T follicular helper cell (primary cell): ENCODE measurements at places on chromosomes 13 and 19.
A peak's percentile ranks its signal among the peaks of the same experiment; 100 is the strongest.

DNA sequence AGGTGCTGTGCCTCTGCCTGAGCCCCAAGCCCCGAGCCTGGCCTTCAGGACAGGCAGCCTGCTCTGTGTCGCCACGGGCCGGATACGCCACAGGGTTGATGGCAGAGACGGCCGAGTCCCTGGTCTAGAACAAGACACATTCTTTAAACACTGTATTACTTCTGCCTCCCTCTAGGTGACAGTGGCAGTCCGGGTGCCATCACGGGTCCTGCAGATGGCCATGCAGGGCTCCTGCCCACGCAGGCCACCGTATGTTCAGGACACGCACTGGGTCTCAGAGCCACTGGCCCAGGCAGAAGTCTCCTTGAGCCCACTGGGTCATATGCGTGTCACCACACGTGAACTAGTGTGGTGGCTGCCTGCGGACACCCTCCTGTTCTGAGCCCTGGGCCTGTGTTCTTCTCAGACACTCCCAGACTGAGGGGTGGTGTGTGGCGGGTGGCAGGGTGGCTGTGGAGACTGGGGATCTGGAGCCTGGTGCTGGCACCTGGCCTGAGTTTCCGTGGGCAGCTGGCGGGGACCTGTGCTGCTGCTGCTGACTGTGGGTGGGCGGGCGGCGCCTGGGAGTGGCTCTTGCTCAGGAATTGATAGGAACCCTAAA is 4.4 kb downstream of the PLEKHJ1 start:
- DNase-seq, result no peak

GRCh38 chr19:11306337-11306736 is 10.4 kb downstream of the TSPAN16 start:
- DNase-seq, result no peak

- DNase-seq, result no peak
These were observed 11.6 kb upstream of the UBE2L5 start for GRCh38 chr13:30410705-30411125.

DNA sequence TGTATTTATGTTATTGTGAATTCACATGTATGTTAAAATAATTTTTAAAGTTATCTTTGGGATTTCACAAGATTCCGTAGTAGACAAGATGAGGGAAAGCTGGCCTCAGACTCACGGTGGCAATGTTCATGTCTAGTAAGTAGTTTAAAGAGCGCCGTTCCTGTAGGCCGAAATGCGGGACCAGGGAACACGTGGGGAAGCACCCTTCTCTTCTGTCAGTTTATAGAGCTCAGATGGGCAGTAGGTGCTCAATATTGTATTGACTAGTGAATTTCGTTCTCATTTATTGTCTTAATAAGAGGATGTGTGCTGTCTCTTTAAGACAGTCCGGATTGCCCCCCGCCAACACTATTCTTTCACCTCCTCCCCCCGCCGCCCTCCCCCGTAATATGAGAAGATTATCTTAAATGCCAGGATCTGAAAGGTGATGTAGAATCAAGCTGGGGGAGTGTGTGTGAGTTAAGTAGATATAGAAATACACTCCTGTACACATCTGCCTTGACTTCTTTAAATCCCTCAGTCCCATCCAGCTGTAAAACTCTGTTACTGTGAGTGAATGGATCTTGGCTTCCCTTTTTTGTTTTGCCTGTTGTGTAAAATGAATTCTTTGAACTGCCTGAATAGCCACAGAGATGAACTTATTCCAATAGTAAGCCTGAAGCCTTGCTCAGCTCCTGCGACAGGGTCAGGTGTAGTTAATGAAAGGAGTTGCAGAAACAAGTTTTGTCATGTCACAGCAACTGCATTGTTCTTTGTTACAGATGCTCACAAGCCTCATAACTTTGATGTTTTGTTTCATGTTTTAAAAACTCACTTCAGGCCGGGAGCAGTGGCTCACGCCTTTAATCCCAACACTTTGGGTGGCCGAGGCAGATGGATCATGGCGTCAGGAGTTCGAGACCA is 1.3 kb downstream of the LAMP1 start:
- DNase-seq, result no peak

DNA sequence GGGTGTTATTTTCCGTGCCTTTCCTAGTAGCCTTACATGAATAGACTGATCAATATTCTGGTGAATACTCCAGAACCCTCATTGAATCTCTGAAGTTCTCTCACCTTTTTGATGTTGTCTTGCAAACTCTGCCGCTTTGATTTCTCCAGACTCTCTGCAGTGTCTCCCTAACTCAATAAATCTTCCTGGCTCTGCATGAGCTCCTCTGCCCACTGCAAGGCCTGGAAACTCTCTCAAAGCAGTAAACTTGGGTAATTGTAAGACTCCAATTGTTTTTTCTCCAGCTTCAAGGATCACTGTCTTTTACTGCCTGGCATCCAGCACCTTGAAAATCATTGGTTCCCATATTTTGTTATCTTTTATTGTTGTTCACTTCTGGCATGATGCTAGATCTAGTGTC is 198.4 kb downstream of the GPC5 start:
- no peak for DNase-seq

DNA sequence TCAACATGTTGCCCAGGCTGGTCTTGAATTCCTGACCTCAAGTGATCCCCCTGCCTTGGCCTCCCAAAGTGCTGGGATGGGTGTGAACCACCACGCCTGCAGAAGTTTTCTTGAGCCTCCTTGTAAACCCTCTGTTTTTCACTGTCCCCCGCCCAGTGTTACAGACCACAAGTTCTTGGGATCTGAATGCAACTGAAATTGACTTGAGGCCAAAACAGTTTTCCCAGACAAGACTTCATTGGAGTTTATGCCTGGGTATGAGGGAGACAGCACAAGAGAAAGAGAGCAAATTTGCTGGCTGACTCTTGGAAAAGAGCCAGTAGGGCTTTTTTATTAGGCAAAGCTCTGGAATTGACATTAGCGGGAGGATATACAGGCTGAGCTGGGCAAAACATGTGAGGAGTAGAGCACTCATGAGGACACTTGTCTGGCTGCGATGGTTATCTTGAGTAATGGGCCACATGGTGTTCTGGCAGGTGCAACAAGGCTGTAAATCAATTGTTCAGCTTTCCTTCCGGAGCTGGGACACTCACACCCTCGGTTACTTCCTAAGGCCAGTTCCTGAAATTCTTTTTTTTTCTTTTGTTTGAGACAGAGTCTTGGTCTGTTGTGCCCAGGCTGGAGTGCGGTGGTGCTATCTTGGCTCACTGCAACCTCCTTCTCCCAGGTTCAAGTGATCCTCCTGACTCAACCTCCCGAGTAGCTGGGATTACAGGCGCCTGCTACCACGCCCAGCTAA is 12.7 kb upstream of the HNRNPL start:
- DNase-seq, result no peak

- no peak for DNase-seq
These were observed 48.4 kb downstream of the MYO9B start for GRCh38 chr19:17124025-17124424.

DNA sequence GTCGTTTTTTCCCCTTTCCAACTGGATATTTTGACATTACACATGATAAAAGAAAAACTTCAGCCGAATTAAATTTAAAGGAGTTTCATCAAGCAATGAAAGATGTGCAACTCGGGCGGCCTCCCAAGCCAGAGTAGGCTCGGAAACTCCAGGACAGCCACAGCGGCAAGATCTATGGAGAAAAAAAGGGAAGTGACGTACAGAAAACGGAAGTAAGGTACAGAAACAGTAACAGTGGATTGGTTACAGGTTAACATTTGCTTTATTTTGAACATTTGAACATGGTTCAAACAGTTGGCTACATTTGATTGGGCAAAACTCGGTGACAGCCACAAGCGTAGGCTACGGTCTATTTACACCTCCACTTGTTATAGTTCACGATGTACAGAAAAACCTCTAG is 30.5 kb upstream of the FAM124A start:
- no peak for DNase-seq

DNA sequence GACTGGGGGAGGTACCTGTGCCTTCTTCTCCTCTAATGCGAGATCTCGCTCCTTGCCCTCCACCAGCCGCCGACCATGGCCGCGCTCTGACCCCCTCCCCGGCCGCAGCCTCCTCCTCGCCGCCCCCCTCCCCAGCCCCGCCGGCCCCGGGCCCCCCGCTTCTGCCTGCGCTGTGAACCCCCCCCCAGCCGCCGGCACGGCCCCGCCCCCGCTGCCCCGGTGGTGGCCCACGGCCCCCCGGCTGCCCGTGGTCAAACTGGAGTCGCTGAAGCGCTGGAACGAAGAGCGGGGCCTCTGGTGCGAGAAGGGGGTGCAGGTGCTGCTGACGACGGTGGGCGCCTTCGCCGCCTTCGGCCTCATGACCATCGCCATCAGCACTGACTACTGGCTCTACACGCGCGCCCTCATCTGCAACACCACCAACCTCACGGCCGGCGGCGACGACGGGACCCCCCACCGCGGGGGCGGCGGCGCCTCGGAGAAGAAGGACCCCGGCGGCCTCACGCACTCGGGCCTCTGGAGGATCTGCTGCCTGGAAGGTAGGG is at the start of gene CACNG8:
Gene CACNG8, plus strand, starts transcription at position 51 of the 545 bp plus-strand sequence.
- no peak for DNase-seq

DNA sequence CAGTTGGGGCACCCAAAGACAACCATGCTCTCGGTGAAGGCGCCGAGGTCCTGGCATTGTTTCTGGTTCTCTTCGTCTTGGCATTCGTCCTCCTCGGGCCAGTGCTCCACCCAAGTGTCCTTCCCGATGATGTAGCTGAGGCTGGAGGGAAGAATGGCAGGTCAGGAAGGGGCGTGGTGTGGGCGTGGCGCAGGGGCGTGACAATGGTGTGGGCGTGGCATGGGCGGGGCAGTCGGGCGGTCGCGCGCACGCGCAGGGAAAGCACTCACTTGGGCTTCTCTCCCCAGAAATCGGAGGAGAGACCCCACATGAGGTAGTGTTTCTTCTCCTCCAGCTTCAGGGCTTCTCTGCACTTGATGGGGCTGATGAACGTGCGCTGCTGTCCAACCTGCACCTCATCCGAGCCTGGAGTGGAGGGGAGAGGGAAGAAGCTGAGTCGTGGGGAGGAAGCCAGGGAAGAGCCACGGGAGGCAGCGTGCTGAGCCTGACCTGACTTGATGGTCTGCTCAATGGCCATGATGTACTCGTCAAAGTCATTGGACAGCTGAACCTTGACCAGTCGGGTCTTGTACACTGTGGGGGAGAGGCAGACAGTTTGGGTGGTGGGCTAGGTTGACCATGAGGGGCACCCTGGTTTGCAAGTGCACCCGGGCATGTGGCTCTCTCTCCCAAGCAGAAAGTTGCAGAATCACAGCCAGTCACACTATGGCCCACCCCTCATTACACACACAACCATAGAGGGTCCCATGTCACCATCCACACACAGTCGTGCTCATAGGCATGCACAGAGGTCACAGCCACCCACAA is 8.1 kb upstream of the TNFSF14 start:
- no peak for DNase-seq

GRCh38 chr13:29260684-29261083 is 334.8 kb downstream of the SLC7A1 start:
- DNase-seq, result no peak

DNA sequence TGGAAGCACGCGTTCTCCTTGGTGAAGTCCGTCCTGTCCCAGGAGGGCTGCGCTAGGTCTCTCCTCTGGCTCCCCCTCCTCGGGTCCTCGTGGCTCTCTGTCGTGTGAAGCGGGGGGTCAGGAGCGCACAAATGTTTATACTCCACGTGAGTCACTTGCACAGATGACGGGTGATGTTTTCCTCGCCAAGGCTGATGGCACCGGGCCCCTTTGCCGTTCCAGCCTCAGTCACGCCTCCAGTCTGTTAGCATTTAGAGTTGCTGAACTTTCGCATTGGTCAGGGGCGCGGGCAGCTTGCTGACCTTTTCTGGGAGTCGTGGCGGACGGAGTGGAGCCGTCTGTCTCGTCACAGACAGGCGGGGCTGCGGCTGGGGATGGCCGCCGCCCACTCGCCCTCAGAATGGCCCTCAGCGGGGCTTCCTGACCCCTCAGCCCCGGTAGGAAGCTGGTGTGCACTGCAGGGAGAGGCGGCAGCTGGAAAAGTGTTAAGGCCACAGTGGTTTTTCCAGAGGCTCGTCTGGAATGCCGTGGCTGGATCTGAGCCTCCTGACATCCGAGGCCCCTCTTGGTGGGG is 13.7 kb downstream of the KLHL26 start:
- DNase-seq, result no peak

DNA sequence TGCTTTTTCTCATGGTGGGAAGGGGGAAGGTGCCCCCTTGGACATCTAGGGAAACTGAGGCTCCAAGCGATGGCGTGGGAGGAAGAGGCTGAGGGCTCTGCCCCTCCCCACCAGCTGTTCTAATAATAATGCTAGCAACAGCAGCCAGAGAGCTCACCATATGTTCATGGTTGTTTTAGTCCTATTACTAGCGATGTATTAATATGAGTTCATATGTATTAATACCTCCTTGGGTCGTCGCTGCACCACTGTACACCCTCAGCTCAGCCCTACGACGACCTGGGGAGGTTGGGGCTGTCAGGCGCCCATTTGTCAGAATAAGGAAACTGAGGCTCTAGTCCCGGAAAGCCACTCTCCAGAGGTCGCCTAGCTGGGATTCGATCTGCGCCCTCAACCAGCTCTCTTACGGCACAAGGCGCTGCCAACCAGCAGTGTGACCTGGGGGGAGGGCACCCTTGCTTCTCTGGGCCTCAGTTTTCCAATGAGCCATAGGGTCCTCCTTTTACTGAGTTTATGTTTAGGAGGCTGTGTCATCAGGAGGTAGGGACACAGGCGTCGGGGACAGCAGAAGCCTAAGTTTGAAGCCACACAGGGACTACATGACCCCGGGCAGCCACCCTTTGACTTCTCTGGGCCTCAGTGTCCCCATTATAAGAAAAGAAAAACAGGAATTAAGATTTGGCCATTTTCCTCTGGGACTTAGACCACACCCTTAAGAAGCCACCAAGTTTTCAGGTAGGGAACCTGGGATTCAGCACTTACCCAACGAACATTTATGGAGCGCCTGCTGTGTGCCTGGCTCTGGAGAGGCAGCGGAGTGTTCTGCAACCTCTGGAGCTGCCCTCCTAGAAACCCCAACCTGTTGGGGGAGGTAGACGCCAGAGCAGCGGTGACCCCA is 664 bp downstream of the MAST3 start:
- DNase-seq, result no peak

GRCh38 chr19:12224676-12225075 is 61.8 kb downstream of the ZNF136 start:
- DNase-seq, result no peak

GRCh38 chr19:19372656-19373416 is 32.6 kb upstream of the GATAD2A start:
- DNase-seq, result peak; percentile 18

GRCh38 chr13:99269627-99270241 is 11.6 kb upstream of the GPR18 start:
- DNase-seq, result peak; percentile 19

GRCh38 chr19:2391118-2391725 is 31.2 kb downstream of the TMPRSS9 start:
- no peak for DNase-seq

GRCh38 chr13:65633806-65634205 is 1596.3 kb downstream of the PCDH9 start:
- DNase-seq, result no peak

- DNase-seq, result no peak
These were observed 291.0 kb downstream of the ENOX1 start for GRCh38 chr13:43495732-43496131.

DNA sequence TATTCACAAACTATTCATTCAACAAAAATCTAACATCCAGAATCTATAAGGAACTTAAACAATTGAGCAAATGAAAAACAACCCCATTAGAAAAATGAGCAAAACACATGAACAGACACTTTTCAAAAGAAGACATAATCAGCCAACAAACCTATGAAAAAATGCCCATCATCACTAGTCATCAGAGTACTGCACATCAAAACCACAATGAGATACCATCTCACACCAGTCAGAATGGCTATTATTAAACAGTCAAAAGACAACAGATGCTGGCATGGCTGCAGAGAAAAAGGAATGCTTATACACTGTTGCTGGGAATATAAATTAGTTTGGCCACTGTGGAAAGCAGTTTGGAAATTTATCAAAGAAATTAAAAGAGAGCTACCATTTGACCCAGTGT is 487.6 kb downstream of the GPC6 start:
- DNase-seq, result no peak
